ENCODE measurements at places on chromosomes 2 and 18.
A peak's percentile ranks its signal among the peaks of the same experiment; 100 is the strongest.

DNA sequence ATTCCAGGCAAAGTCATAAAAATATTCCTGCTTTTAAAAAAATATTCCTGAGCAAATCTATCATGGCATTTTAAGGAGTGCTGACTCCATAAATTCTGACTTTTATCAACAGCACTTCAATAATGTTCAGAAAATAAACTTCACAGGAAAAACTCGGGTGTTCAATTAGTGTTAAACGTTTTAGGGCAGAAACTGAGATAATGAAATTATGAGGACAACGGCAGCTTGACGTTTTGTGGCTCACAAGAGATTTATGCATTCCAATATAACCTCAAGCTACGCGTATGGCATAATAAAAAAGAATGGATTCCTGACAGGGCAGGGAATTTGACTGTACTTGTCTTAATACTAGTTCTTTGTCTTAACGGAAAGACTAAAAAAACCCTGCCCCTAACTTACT lies 133.2 kb downstream of the ICOS start:
- no peak for DNase-seq

DNA sequence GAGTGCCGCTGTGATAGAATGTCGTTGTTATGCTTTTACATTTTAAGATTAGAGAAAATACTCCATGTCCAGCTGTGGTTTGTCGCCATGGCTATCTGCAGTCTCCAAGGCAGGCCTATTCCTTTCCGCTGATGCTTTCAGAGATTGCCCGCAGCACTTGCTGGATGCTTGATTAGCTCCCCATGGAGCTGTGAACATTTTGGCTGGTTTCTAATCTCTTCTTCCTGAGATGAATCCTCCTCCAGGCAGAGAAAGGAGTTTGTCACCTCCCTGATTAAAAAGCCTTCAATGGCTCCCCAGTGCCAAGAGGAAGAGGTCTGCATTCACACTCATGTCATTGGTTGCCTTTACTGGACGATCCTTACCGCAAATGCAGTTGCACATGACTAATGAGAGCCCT lies 32.6 kb upstream of the LPIN1 start:
- DNase-seq: no peak

- DNase-seq: no peak
These were observed 2.7 kb upstream of the SLC66A2 start for GRCh38 chr18:79953971-79954651.

DNA sequence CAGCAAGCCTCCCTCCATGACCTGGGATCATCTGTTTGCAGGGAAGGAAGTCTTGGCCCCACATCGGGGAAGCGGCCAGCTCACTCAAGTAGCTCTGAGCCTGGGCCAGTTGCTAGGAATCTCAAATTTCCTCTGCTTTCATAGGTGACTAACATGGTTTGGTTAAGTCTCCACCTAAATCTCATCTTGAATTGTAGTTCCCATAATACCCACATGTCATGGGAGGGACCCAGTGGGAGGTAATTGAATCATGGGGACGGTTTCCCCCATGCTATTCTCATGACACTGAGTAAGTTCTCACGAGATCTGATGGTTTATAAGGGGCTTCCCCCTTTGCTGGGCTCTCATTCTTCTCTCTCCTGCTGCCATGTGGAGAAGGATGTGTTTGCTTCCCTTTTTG lies 75.2 kb downstream of the LBH start:
- DNase-seq: no peak

DNA sequence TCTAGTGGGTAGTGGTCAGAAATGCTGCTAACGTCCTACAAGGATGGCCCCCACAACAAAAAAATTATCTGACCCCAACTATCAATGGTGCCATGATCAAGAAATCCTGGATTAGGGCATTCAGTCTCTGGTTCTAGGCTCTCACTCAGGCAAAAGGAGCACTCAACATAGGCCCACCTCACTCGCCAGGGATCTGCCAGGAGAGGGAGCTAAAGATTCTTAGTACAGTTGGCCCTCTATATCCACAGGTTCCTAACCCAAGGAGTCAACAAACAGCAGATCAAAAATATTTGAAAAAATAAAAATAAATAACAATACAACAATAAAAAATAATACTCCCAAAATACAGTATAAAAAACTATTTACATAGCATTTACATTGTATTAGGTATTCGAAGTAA lies 10.0 kb downstream of the SLC4A5 start:
- DNase-seq: no peak

GRCh38 chr2:42639340-42640077 lies 71.1 kb downstream of the MTA3 start:
- no peak for DNase-seq

- no peak for DNase-seq
These were observed 11.1 kb downstream of the HES6 start for GRCh38 chr2:238228700-238229099.

GRCh38 chr18:80157708-80158343 lies 48.8 kb downstream of the ADNP2 start:
- DNase-seq: peak; percentile 18

GRCh38 chr2:201204655-201205514 lies 21.9 kb downstream of the CASP10 start:
- DNase-seq: no peak

- DNase-seq: no peak
These were observed 131.7 kb upstream of the TWIST2 start for GRCh38 chr2:238716171-238716570.

- no peak for DNase-seq
These were observed 92.3 kb downstream of the UBE2E3 start for GRCh38 chr2:181072486-181073235.

GRCh38 chr2:20184067-20184938 lies 40.6 kb downstream of the SDC1 start:
- no peak for DNase-seq

DNA sequence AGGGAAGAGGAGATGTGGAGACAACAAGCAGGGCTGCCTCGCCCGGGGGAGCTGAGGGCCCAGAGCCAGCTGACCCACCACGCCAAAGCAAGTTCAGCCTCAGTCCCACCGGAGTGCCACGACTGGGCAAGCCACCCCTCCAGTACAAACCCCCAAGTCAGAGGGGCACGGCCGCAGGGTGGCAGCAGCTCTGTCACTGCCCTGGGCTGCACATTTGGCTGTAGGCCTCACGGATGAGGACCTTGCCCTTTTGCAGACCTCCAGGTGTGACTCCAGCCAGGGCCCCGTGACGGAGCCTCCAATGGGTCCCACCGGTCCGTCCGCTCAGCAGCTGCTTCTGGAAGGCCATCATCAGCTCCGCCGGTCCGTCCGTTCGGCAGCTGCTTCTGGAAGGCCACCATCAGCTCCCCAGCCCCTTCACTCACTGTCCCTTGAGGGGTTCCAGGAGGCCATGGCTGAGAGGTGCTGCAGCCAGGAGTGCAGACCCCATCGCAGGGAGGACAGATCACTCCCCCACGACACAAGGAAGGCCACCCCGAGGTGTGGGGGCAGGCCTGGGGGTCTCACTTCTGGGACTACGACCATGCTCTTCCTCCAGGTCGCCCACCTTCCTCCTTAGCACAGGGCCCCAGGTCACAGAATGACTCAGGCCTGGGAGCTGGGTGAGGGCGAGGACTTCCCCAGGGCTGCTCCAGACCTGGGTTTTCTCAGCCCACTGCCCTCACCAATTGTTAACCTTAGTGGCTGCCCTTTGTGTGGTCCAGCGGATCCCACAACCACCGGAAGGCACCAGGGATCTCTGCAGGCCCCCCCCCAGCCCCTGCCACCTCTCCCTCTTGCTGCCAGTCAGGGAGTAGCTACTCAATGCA lies 24.6 kb upstream of the STK25 start:
- no peak for DNase-seq

- no peak for DNase-seq
These were observed 263.2 kb downstream of the CYP26B1 start for GRCh38 chr2:71884303-71885042.

DNA sequence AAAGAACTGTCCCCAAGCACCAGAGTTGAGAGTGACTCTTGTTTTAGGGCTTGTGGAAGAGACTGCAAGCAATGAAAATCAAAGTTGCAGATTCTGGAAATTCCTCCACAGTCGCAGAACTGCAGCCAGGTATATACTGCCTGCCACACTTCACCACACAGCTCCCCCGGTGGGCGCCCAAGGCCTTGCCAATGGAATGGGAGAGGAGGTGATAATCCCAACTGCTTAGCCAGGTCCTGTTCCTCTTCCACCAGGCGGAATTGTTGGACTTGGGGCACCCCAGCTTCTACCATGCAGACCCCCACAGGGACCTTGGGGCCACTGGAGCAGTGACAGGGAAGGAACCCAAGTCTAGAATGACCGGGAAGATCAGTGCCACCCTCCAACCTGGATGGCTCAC lies 4.8 kb upstream of the PDIA6 start:
- no peak for DNase-seq

GRCh38 chr18:29962579-29962978 lies 1080.0 kb downstream of the DSC3 start:
- no peak for DNase-seq

DNA sequence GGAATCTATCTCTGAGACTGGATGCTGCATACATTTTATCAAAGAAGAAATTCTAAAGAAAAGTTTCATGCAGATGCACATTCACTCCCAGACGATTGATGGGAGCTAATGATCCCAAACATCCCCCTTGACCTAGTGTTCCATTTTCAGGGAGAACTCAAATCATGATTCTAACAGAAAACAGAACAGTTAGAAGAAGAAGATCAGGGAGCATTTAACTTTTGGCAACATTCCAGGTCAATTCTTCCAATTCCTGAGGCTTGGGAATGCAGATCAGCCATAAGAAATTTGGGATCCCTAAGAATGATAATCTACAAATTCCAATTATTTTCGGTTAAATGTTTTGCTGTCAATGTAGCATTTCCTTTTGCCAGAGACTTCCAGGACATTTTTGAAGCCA lies 96.6 kb downstream of the CPO start:
- no peak for DNase-seq
